ENCODE measurements at places on chromosomes 6 and 20. TPM values are rescaled to one million over a fixed set of nuclear protein-coding genes. Genes with fewer than 3 reads are reported as not detected.

GRCh38 chr6:134758621-134759020 lies 191.3 kb downstream of the ALDH8A1 start:
- no peak for DNase-seq

DNA sequence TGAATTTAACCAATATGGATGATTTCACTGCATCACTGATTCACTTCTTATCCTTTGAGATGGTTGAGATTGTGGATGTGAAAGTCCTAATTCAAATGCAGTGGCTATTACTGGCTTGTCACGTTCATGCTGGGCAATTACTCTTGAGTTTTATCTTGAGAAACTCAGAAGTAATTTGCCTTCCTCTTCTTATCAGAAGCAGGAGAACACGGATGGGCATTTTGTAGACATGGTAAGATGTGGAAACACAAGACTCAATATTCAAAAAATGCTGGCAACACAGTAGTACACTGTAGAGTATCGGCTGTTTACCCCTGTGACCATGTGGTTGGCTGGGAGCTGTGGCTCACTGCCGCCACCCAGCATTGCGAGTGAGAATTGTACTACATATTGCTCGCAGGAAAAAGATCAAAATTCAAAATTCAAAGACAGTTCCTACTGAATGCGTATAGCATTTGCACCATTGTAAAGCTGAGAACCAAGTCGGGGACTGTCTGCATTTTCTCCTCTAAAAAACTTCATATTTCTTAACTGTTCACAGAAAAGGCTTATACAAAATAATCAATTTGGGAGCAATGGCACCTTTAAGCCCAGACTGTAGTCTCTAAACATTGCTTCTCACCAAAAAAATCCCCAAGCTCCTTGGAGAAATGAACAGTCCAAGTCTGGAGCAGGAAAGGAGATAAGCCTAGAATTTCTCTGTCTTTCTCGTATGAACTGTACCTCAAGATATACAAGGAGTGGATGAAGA lies 61.9 kb upstream of the ELOVL5 start:
- DNase-seq: no peak

- DNase-seq: no peak
Observed at GRCh38 chr6:161379834-161380582, 106.1 kb upstream of the AGPAT4 start.

DNA sequence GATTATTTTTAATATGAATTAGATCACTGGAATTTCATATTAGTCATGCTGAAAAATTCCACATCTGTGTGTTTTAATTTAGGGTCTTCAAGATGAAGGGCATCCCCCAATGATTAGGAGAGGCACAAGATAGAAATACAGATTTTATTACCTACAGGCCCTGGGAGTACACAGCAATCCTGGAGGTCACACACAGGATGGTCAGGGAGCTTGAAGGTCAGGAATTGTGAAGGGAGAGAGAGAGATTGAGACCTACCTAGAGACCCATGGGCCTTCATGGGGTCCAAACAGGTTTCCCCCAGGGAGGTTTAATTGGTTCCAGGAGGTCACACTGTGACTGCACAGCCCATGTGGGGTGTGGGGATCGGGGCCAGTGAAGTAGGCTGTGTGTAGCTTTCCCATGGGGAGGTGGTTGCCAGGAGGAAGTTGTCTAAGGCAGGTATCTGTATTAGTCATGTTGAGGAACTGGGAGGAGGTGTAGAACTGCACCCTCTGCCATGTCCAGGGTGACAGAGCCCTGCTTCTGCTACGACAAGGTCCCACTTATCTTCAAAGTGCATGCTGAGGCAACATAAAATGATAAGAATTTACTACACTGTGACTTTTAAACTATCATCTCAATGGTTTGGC lies 18.3 kb downstream of the SNX9 start:
- no peak for DNase-seq

- no peak for DNase-seq
Observed at GRCh38 chr6:108293527-108294296, 1.1 kb upstream of the AFG1L start.

GRCh38 chr20:41609474-41609873 lies 8.7 kb downstream of the CHD6 start:
- no peak for DNase-seq

DNA sequence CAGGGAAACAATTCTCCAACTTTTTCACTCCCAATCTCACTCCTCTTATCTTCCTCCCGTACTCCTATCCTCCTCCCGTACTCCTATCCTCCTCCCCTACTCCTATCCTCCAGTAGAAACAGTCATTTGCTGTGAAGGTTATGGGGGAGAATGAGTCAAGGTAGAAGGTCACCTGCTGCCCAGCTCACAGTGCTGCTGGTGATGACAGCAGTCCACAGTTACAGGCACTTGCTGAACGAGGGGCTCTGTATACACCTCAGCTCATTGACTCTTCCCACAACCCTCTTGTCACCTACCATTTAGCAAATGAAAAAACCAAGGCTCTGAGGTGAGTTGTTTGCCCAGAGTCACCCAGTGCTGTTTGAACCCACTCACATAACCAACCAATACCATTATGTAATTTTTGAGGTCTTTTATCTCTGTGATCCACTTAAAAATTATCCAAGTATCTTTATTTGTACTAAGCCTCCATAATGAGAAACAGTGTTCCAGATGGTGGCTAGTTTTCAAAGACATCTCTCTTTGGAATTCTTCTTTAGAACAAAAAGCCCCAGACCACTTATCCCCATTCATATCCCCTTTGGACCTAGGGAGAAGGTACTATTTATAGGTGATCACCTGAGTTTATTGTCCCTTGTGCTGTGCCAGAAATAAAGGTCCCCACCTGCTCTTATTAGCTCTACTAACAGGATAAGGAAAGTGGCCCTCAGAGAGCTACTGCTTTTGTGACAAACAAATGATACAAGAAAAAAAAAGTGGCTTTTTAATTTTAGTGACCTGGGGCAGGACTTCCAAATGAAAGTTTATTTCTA lies 53.2 kb downstream of the PTPN1 start:
- DNase-seq: no peak

DNA sequence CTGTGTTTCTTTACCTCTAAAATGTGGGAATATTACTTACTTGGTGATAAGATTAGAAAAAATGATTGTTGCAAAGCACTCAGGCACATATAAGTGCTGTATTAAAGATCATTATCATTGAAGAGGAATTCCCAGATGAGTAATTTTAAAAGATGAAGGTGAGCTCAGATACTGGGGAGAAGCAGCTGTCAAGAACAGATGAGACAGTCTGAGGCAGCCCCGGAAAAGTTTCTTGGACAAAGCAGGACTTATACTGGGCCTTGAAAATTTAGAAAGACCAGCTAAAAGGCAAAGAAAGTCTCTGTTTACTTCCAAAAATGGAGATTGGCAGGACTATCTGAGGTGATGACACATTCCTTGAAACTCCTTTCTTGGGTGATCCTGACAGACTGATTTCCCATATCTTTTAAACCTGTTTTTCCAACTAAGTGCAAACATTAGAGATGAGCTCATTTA lies 93.8 kb upstream of the MARCKS start:
- no peak for DNase-seq

- DNase-seq: no peak
Observed at GRCh38 chr6:43669050-43669921, 18.3 kb downstream of the MRPS18A start.

DNA sequence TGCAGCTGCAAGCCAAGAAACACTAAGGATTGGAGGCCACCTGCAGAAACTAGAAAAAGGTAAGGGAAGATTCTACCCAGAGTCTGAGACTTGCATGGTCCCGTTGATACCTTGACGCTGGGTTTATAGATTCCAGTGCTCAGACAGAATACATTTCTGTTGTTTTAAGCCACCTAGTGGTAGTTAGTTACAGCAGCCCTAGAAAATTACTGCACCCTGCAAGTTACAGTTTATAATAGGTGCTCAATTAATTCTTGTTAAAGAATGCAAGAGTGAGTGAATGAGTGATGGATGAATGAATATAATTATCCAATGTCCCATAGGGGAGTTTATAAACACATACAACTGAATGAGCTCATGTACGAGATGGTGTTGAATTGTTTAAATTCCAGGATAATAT lies 453.1 kb upstream of the SLC35B3 start:
- no peak for DNase-seq

DNA sequence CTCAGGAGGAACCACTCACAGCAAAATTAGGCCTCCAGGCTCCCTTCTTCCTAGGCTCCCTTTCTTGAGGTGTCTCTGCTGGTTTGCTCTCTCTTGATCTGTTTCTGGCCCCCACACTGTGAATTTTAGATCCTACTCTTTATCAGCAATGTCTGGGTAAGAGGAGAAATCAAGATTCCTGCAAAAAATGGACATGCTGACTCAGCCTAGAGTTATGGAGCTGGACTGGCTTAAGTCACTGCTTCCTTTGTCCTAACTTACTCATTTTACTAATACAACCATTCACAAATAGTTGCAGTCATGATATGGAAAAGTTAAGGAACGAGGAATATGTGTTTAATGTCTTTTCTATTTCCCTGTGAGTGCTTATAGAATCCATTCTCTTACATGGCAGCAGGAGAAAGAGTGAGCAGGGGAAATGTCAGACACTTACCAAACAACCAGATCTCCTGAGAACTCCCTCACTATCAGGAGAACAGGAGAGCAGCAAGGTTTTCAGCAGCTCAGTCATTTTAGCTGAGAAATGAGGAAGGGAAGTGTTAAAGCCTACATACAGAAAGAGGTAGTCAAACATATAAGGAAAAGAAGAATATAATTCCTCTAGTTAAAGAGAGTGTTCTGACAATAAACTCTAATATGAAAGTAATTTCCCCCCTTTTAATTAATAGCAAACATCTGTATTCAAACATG lies 160.8 kb downstream of the PDE7B start:
- no peak for DNase-seq

DNA sequence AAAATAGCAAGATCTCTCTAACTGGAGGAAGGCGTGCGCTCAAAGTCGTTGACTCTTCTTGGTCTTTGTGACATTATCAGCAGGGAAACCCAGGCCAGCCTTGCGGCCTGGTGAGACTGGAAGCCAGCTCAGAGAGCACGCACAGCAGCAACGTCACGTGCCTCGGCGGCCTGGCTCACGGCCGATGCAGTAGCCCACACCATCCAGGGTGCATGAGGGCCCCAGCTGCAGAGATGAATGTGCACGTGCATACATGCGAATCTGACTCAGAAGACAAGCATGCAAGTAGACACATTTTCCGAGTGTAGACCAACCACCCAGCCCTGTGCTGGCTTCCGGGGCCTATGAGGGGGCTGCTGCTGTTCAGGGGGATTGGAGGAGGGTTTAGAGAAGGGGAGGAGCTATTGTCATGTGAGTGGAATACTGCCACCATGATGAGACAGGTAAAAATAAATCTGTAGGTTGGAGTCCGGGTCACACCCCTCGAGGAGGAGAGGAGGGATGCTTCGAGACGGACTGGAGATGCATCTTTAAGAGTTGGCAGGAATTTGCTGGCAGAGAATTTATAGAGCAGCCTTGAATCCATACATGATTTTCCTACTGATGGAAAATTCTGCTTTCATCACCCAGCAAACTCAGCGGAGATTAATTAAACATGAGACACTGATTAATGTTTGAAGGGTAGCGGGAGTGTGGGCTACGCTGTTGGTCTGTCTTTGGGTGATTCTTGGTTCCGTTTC lies 388.2 kb downstream of the CDH4 start:
- DNase-seq: no peak

DNA sequence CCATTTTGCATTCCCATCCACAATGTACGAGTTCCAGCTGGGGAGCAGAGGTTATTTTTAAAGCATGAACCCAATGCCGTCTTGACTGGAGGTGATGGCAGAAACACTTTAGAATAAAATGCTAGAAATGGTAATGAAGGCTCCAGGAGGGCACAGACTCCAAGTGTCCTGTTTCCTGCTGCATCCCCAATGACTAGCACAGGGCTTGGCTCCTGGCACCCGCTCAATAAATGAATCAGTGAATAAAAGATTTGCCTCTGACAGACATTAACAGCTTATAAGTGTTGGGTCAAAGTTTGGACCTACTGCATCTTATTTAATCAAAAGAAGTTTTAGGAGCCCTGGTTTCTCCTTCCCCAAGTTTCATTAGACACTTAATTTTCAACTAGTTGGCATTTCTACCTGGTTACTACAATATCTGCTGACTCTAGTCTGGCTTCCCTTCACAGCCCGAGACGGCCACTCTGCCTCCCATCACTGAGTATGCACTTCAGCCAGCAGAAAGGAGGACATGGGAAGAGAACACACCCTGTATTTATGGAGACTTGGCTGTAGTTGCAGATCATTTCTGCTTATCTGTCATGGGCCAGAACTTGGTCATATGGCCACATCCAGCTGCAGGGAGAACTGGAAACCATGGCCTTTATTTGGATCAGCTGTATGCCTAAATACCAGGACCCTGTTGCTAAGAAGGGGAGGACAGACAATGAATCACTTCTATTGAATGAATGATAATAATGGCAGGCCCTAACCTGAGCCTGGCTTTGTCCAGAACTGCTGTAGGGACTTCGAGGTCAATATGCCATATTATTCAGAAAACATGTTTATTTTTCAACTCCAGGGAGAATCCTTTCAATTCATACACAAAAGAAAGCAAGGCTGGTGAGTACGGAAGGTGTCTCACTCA lies 63.1 kb downstream of the TTI1 start:
- no peak for DNase-seq

DNA sequence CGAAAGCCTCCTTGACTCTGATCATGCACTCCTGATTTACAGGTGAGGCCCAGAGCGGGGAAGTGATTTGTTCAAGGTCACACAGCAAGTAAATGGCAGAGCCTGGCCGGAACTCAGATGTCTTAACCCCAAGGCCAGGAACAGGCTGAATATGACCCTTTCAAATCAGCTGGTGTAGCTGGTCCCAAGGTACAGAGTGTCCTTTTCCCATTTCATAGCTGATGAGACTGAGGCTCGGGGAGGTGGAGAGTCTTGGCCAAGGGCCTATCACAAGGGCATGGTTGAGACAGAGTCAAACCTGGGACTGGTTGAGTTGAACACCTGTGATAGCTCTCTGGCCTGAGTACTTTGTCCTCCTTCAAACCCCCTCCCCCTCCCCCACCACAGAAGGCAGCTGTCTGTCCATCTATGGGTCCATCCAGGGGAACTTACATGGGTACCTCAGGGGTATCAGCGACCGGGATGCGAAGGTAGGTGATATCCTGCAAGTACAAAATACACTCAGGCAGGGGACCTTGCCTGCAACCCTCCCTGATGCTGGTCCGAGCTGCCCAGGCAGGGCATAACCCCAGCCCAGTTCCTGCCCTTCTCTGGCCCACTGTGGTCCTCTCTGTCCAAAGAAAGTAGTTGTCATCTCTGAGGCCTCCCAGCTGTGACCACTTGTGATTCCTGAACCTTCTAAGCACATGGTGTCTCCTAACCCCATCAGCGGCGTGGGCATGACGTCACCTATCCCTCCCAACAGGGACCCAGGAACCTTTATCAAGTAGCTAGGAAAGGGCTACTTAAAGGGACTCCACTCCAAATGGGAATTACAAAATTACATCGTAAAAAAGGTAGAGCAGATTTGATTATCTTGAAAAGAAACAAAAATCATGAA lies 5.6 kb downstream of the DUSP15 start:
- DNase-seq: no peak

The FAM8A1 gene
- 18.9 TPM for total RNA-seq

The HTR1E gene
- total RNA-seq: not detected

The SPTLC3 gene
- total RNA-seq: 0.15 TPM

The CGA gene
- total RNA-seq: not detected

The SLC22A7 gene
- total RNA-seq: not detected

The HDGFL1 gene
- not detected for total RNA-seq

All from glomerular endothelial cell (primary cell).